Activated CD8-positive, alpha-beta memory T cell treated with anti-CD3 and anti-CD28 coated beads for 4 hours (primary cell): ENCODE measurements at places on chromosomes 7 and 10.

DNA sequence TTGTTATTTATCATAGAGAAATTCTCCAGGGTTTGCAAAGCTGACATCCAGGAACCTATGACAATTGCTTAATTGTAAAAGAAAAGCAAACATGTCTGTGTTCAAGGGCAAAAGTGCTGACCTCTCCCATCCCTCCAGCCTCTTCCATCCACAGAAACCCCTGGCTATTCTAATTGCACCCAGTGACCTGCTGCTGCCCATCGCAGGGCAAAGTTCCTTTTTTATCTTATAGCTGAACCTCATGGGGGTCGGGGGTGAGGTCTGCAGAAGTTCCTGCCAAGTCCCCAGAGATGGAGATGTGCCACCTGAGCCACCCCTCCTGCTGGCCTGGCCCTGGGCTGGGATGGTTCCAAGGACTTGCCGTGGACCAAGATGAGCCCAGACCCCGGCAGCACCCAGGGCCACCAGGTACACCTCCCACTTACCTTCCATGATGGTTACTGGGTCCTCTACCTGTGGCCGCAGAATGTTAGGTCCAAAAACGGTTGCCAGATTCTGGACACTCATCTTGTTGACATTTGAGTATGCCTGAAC lies 146.5 kb downstream of the MAPK8 start:
- no peak for DNase-seq

- DNase-seq = no peak
Observed at GRCh38 chr10:6621536-6621935, 41.5 kb upstream of the PRKCQ start.

GRCh38 chr7:71595176-71595575 lies 463.2 kb downstream of the GALNT17 start:
- DNase-seq = no peak

GRCh38 chr7:33854178-33854577 lies 51.2 kb upstream of the BMPER start:
- no peak for DNase-seq

DNA sequence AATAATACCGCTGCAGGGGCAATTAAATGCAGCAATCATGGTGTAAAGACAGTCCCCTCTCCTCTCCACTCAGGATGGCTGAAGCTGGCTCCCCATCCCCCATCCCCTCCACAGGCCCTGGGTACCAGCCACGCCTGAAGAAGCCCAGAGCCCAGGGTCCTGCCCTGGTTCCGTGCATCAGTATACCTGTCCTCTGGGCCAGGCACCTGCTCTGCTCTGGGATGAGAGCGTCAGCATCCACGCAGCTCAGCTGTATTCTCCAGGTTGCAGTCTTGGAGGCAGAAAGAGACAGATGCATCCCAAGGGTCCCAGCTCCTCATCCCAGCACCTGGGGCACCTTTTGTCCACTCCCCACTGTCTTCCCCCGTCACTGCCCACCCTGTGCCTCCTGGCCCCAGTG lies 233.8 kb downstream of the TCERG1L start:
- DNase-seq = no peak

DNA sequence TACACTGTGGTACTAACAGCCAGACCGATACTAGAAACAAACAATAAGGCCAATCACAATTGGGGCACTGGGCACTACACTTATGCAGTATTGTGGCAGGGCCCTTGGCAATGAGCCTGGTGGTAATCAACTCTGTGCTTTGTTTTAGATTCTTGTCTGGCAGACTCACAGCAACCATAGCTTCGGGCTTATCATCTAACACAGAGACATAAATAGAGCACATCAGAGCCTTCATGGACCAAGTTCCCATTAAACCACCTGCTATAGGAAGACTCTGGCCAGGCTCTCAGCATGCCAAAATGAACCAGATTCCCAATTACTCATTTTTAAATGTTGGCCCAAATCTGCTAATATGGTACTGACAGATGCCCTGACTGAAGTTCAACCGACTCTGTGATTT lies 218.6 kb downstream of the DGKI start:
- no peak for DNase-seq
